Activated T-helper 17 cell treated with anti-CD3 and anti-CD28 coated beads, Interleukin-2, amount 50 U/mL, for 72 hours (primary cell): ENCODE measurements at places on chromosomes 7 and 10. TPM values are rescaled to one million over a fixed set of nuclear protein-coding genes. Genes with fewer than 3 reads are reported as not detected.

HABP2 gene
- total RNA-seq: not detected

CCL24 gene
- not detected for total RNA-seq

VAX1 gene
- not detected for total RNA-seq

DNA sequence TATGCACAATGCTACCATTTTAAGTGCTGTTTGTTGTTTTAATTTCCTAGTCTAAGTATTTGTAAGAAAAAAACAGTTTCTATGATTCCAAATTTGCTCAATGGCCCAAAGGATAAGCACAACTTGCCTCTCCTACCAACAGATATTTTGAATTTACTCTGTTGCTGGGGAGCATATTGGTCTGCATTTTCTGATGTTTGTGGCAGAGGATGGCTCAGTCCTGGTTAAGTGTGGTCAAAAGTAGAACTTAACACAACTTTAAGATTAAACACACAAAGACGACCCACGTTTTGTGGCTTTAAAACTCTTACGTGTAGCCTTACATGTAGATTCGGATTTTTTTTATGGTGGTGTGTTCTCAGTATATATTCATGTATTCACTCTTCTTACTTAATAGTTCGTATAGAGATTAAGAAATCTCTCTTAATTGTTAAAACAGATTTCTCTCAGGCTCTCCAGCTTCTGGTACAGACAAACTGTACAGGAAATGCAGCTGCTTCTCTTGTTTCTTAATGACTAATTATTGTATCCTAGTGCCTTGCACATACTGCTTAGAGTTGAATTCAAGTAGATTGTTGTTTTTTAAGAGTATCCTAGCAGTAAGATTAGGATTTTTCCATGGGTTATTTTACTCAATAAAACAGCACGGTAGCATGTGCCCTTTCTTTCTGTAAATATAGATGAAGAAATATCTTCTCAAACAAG is 86.2 kb downstream of the GPR85 start:
- ATAC-seq: no peak

GRCh38 chr10:11598712-11599397 is 12.6 kb downstream of the USP6NL start:
- ATAC-seq: no peak

GRCh38 chr10:97059006-97059871 is 126.5 kb downstream of the SLIT1 start:
- ATAC-seq: no peak

- no peak for ATAC-seq
Observed at GRCh38 chr7:66348531-66348930, 143.4 kb downstream of the TPST1 start.

DNA sequence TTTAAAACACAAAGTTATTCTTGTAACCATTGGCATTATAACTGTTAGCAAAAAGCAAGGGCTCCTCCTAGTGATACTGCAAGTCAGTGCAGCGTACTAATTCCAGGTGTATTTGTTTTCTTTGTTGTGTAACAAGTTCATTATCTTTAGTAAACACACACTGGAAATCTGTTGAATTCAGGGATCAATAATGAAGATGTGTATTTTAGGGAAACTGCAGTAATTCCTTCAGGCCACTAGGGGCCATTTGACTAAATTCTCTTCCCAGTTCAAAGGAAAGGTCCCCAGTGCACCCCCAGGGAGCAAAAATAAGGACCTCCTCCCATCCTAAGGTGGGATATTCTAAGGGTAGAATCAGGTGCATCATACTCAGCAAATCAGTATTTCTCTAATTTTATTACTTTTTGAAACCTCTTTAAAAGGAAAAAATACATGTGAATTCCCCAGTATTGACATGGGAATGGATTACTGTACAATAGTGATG is 158.6 kb upstream of the LYZL1 start:
- no peak for ATAC-seq

DNA sequence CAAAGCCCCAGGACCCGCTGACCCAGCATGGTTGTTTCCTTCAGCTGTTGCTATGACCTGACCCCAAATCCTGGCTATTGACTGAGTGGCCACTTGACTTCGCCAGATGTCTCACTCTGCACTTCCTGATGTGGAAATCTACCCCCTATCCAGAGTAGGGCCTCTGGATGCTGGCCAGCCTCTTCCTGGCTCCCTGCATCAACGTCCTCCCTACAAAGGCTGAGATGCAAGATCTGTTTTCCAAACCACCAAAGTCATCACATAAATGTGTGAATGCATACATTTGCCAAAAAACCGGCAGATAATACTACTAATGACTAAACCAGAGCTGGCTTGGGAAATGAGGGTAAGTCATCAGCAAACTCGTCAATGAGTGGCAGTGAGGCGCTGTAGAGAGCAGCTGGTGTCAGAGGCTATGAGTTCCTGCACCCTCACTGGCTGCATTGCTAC is 70.4 kb downstream of the PYROXD2 start:
- ATAC-seq: no peak

- ATAC-seq: peak; percentile 13
Observed at GRCh38 chr10:8056871-8057331, 2.4 kb downstream of the GATA3 start.

RINT1 gene
- 24.3 TPM for total RNA-seq

ANXA8 gene
- total RNA-seq: not detected

GRCh38 chr7:11252011-11252607 is 278.4 kb downstream of the PHF14 start:
- no peak for ATAC-seq

GRCh38 chr7:45143616-45144015 is 14.0 kb upstream of the RAMP3 start:
- no peak for ATAC-seq

DNA sequence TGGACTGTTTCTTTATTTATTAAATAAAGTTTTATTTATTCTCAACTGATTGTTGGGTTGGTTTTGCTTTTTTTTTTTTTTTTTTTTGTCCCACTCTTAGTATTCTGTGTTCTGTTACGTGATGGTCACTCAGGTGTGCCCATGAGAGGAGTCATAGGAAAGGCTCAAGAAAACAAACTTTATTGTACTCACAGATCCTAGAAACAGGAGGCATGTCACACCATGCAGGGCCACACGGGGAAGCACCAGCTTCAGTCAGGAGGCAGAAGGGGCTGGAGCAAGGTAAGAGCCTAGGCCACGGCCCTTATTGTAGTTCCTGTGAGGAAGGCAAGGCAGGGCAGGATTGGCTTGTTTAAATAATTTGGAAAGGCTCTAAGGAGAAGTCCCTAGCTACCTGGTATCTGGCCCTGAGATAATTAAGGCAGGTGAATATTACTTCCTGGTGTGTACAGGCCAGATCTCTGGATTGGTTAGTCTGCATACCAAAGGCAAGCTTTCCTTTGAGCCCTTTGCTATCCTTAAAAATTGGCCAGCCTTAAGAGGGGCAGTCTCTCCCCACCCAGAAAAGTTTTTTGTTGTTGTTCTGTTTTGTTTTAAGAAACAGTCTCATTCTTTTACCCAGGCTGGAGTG is 8.3 kb downstream of the ATOH7 start:
- ATAC-seq: no peak

TAS2R3 gene
- total RNA-seq: 1.4 TPM

POLR1F gene
- 26.9 TPM for total RNA-seq

CDC14C gene
- not detected for total RNA-seq

DNA sequence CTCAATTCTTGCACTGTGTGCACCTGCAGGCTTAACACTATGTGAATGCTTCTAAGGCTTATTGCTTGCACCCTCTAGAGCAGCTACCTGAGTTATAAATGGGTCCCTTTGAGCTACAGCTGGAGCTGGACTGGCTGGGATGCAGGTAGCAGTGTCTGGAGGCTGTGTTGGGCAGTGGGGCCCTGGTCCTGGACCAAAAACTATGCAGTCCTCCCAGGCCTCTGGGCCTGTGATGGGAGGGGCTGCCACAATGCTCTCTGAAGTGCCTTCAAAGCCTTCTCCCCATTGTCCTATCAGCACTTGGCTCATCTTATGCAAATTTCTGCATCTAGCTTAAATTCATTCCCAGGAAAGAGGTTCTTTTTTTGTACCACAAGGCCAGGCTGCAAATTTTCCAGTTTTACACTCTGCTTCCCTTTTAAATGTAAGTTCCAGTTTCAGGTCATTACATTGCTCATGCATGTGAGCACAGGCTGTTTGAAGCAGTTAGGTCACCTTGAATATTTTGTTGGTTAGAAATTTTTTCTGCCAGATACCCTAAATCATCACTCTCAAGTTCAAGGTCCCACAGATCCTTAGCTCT is 26.0 kb downstream of the KBTBD2 start:
- no peak for ATAC-seq

DNA sequence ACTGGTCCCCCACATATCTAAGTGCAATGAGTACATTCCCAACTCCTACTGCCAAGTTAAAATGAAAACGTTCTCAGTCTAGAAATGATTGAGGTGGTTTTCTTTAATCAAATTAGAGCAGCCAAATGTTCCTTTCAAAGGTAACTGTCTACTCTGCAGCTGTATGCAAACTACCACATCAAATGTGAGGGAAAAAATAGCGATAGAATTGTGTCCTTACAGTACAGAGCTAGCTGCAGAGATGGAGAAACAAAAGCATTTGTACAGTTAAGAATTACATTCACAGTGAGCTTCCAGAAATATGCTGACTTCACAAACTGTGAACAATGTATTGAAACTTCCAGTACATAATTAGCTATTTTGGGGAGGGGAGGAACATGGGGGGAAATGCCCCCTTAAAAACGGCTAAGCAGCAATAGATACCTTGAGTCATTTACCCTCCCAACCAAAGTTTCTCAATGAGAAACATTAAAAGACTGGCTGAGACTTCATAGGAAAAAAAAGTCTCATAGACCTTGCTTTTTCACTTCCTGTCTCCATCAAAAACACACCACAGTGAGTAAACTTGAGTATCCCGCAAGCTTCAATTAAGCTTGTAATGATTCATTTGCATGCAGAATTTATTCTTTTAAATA is 22.9 kb downstream of the CDK6 start:
- peak; percentile 64 for ATAC-seq

KCNIP2 gene
- 4.5 TPM for total RNA-seq

VENTX gene
- not detected for total RNA-seq

- ATAC-seq: no peak
Observed at GRCh38 chr7:114864278-114864677, 57.6 kb upstream of the MDFIC start.

- ATAC-seq: no peak
Observed at GRCh38 chr10:69741671-69742355, 59.9 kb upstream of the COL13A1 start.

STAG3 gene
- total RNA-seq: 7.8 TPM

- ATAC-seq: no peak
Observed at GRCh38 chr10:102545997-102546396, 42.2 kb downstream of the SUFU start.

TEX47 gene
- total RNA-seq: not detected

GRCh38 chr7:136086712-136087111 is 109.6 kb upstream of the MTPN start:
- ATAC-seq: peak; percentile 96

MUC3A gene
- total RNA-seq: 0.11 TPM

DNA sequence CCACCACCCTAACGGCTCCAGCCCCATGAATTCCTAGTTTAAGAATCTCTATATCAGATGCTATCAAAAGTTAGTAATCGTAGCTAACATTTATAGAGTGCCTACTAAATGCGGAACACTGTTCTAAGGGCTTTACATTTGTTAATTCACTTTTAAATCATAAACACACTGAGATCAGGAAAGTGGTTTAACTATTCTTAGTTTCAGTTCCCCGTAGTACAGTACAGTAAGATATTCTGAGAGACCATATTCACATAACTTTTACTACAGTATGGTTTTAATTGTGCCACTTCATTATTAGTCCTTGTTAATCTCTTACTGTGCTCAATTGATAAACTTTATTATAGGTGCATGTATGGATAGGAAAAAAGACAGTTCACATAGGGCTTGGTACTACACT is 22.5 kb downstream of the SYPL1 start:
- ATAC-seq: no peak

- ATAC-seq: no peak
Observed at GRCh38 chr10:117994771-117995170, 52.0 kb downstream of the RAB11FIP2 start.

GRCh38 chr10:134247-135131 is 766 bp upstream of the ZMYND11 start:
- ATAC-seq: peak; percentile 33

GRCh38 chr10:73774637-73775036 is 7.2 kb upstream of the CHCHD1 start:
- no peak for ATAC-seq

DNA sequence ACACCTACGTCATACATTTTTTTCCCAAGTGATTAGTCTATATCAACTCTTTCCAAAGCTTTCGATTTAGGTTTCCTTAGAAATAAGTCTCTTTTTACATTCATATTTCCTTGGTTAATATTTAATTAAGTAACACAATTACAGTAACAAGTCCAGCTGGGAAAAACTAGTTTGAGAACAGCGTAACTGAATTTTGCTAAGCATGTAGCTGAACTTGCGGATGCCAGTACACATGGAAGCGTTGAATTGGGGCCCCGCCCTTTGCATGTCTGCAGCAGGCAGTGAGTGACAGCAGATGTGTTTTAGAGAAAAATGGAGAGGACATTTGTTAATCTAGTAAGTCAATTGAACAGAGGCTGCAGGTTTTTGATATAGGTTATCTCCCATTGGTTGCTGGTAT is 72.5 kb downstream of the TAF3 start:
- no peak for ATAC-seq

DNA sequence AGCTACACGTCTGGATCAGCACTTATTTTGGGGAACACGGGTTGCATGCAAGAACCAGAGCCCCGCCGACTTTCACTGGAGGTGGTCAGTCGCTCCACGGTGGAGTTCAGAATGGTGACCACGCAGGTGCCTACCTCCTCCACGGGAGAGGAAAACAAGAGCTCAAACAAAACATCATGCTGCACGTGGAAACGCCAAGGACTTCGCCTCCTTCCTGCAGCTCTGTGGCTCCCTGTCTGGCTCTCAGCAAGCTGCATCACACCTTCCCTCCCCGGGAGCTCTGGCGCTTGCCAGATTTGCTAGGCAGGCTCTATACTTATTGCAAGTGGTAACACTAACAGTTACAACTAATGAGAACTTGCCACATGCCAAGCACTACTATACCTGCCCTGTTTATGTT is 26.0 kb downstream of the GSDME start:
- ATAC-seq: no peak

ADK gene
- total RNA-seq: 51.4 TPM

GRID1 gene
- total RNA-seq: not detected

DNA sequence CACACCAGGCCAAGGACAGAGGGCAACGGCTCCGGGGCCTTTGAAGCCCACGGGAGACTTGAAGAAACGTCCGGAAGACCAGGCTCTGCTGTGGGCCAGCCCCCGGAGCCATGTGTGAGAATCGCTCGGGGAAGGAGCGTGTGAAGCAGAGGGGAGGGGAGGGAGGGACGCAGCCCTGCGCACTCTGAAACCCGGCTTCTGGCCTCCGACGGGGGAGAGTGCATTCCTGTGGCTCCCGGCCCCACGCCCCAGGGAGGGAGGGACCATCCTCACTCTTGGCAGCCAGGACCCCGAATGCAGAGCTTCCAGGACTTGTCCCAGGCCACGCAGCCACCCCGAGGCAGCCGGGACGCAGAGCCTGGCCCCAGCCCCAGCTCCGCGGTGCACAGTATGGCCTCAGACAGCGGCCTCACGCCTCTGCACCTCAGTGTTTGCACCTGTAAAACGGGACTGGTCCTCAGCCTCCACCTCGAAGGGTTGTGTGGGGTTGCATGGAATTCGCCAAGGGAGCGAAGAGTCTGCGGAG is 67.4 kb downstream of the PDGFA start:
- ATAC-seq: no peak

GRCh38 chr10:1461016-1461415 is 276.3 kb downstream of the ADARB2 start:
- ATAC-seq: no peak

ADAP1 gene
- total RNA-seq: 2.3 TPM
